ENCODE measurements at places on chromosomes 2 and 18.

GRCh38 chr2:3451169-3451568, 68.2 kb downstream of the ADI1 start:
- DNase-seq: no peak

- DNase-seq: no peak
These were observed 3.0 kb downstream of the SLC35F6 start for GRCh38 chr2:26767129-26767528.

DNA sequence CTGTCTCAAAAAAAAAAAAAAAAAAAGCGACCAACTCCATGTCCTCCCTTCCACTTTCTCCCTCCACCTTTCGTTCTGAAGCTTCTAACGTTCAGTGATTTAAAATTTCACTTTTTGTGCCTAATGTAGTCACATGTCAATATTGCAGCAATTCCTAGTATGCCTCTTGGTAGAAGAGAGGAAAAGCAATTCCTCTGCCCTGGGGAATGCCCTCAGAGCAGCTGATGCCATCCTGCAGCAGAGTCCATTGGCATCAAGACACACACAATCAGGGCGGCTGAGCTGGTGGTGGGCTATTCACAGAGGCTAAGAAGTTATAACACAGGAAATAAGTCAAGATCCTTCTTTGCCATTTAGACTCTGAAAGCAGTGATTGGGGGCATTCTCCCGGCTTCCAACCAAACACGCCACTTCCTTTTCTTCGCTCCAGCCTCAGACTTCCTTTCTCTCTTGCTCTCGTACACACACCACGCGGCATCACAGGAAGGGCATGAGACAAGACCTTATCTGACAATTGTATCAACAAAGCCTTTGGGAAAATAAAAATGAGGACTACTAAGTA, 71.9 kb downstream of the MOGAT1 start:
- DNase-seq: no peak

- no peak for DNase-seq
These were observed 379.6 kb downstream of the FBXO15 start for GRCh38 chr18:73768043-73768442.

DNA sequence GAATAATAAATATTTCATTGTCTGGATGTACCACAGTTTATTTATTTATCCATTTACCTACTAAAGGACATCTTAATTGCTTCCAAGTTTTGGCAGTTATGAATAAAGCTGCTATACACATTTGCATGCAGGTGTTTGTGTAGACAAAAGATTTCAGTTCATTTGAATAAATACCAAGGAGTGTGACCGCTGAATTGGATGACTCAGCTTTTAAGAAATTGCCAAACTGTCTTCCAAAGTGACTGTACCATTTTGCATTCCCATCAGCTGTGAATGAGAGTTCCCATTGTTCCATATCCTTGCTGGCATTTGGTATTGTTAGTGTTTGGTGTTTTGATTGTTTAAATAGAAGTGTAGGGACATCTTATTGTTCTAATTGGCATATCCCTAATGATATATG, 36.2 kb upstream of the FMNL2 start:
- DNase-seq: no peak

DNA sequence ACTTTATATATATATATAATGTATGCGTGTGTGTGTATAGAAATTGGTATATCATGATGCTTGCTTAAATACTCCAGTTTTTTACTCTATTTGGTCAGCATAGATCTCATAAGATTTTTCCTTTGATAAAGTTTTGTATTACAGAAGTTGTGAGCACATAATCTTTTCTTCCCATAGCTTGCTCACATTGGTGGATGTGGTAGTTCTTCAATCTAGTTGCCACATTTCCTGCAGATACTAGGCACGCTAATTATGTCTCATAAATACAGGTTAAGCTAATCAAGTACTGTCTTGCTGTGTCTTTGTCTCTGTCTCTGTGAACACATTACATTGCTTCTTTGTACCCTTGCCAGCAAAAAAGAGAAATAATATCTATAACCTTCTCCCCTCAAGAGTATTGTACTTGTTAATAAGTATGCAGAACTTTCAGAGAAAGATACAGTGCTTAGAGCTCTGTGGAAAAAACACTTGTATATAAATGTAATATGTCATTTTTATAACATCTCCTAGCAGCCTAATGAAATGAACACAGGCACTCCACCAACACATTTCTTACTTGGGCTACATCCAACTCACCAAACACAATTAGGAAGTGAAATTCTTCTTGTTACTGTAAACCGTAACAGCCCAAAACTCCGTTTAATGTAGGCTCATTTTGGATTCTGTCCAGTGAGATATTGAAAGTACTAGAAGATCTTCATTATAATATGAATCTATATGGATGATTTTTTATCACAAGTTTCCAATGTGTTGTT, 306.7 kb upstream of the SLC8A1 start:
- DNase-seq: no peak
